Cerebellar nuclear complex (tissue), 1 donor: ENCODE measurements at places on chromosomes 7 and 10.

GRCh38 chr7:11404355-11404754 is 427.6 kb downstream of the THSD7A start:
- no peak for DNase-seq

- no peak for DNase-seq
Measured at GRCh38 chr7:1733206-1733907, 63.3 kb downstream of the ELFN1 start.

- DNase-seq: no peak
Measured at GRCh38 chr7:30989824-30990672, 26.3 kb downstream of the GHRHR start.

GRCh38 chr10:116490028-116490662 is 55.6 kb upstream of the PNLIP start:
- no peak for DNase-seq

- no peak for DNase-seq
Measured at GRCh38 chr10:89942217-89942616, 240.8 kb downstream of the KIF20B start.

GRCh38 chr10:5589661-5590511 is 65.1 kb downstream of the CALML3 start:
- no peak for DNase-seq

DNA sequence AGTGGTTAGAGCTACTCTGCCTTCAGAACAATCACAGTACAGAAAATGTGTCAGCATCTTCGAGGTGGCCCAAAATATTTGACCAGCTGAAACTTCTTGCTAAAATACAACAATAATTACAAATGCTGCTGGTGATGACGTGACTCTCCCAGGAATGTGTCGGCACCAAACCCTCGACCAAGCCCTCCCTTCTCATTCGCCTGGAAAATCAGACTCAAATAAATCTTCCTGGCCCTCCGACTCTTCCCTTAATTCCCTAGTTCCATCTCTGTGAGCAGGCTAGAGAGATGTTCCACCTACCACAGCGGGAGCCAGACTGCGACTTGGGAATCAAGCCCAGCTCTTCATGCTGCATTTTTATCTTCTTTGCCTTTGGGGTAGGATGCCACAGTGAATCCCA is 4.1 kb downstream of the PRSS2 start:
- DNase-seq: no peak

DNA sequence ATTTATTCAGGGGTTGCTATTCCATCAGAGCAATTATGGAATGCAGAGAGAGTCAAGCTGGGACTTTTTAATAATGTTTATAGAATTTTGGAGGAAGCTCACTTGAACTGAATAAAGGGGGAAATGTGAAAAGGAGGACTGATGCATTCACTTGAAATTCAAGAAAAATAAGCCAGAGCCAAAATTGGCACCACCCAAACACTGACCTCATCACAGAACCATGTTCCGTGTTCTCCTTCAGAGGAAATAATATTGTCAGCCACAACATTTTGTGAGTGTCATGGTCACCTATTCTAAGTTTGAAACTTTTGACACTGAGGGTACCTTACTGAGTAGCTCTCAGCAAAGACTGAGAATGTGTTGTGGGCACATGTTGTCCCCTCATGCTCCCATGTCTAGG is 207.0 kb downstream of the ANK3 start:
- no peak for DNase-seq

GRCh38 chr10:79399223-79399831 is 46.1 kb downstream of the ZCCHC24 start:
- DNase-seq: no peak

DNA sequence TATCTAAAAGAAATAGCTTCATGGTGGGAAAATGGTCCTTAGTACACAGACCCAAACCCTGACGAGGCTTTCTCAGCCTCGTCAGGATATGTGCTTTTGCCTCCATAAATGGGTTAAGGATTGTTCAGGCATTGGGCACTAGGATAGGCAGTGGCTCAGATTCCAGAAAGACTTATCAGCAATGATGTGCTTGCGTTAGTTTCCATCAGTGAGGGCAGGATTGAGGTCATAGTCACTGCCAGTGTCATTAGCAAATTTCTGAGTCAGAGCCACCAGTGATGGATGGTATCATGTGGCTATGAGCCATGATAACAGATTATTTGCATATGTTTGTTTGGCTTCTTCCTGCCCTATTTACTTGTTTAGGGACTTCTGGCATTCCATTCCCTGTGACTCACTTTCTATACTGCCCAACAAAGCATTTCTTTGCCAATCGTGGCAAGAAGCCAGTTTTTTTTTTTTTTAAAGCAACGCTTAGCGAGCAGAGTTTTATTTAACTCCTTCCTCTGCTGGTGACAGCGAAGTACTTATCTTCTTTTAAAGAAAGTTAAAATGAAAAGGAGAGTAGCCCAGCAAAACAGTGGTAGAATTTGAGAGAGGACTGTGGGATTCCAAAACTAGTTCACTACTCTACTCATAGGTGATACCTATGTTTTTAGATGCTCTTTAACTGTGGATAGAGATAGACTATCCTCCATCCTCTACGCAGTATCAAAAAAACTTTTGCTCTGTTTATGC is 44.4 kb downstream of the MYPN start:
- no peak for DNase-seq

DNA sequence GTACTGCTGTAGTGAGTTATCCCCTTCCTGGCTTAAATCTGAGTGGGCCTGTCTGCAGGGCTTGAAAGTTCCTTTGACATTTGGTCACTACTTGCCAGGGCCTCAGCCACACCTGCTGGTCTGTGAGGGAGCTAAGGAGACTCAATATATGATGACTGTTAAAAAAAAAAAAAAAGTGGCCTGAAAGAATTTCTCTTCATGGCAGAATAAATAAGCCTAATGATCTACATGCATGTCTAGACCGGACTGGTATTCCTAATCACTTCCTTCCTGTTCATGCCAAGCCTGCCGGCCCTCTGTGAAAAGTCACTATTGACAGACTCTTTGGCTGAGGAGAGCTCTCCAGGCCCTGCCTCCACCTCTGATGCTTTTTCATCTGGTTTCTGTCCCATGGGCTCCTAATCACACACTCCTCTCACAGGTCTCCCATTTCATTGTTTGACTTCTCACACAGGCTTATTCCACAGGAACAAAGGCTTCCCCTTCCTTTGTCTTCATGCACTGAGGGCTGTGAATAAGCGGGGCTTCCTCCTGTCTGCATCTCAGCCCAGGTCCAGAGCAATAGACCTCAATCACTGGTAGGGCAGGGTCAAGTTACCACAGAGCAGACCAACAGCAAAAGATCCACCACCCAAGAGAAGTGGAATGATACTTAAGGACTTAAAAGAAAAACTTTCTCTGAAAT is 99.1 kb upstream of the SEC61G start:
- no peak for DNase-seq

DNA sequence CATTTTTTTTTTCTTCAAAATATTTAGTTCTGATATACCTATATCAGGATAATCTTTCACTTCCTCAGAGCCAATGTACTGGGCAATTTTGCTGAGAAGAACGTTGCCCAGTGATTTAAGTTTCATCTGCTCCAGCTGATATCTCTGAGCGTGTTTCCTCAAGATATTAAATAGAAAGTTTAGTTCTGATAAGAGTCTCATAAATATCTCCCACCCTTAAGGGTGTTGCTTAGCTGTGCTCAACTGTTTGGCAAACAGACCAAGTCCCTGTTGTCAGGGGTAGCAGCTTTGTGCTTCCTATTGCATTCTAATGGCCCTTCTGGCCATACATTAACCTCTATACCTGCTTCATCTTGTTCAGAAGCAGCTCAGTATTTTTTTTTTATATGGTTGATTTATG is 84.7 kb upstream of the GPR141 start:
- DNase-seq: no peak

- no peak for DNase-seq
Measured at GRCh38 chr10:86673216-86673826, 5.0 kb downstream of the LDB3 start.

DNA sequence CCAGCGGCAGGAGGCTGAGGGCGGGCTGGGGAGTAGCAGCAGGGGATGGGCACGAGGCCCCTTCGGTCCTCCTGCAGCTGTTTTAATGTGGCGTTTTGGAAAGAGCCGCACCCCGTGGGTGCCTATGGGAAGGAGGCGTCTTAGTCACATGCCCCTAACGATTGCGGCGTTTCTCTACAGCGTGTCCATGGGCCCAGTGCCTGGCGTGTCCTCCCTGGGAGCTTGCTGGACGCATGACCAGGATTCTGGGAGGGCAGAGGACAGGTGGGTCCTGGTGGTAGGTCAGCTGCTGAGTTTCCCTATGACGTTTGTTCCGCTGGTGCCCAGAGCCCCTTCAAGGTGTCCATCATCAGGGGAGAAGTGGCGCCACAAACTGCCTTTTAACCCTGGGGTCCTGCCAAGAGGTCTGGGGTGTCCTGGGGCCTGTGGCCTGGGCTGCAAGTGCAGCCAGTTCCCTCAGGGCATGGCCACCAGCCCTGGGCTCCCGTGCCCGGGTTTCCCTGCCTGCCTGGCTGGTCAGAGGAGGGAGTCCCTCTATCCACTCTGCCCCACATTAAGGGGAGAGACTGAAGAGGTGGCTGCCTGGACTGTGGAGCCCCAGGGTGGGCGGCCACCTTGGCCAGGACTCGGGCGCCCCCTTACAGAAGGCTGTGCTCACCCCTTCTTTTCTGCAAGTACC is 48.7 kb downstream of the PWWP2B start:
- no peak for DNase-seq

DNA sequence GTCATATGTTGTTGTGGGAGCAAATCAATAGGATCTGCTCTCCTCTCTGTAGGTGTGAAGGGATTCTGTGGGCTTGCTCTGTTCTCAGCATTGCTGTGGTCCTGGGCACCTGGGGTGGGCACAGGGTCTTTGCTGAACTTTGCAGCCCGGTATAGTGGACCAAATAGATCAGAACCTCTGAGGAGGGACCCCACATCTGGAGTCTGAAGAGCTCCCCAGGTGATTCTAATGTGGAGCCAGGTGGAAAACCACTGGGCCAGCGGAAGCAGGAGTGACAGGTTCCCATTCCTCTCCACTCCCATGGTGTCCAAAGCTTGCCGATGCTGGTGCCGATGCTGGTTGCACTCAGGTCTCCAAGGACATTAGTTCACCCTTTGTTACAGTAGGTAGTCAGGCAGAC is 257.2 kb downstream of the GLRX3 start:
- no peak for DNase-seq

DNA sequence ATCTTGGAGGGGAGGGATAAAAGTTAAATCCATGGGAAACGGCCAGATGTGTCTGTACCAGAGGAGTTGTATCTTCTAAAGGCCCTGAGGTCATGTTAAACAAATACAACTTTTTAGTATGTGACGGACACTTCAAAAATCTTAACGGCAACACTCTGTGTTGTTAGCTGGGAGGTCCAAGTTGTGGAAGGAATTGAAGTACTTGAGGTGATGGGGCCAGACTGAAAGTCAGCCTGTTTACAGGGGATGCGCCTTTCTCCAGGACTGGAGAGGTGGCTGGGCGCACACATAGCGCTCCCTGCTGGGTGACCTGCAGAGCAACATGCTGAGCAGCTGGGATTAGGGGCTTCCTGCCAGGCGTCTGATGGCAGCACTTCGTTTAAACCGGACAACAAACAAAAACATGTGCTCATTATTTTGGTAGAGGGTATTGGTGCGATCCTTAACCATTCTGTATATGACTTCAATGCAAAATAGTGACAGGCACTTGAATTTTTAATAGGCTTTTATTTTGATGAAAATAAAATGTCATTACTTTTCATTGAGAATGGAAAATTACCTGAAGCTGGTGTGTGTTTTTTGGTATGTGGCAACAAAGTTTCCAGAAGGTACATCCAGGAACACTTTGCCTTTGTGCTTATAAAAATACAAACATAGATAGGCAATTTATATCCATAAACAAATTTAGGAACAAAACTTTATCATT is 198.2 kb downstream of the MLLT10 start:
- no peak for DNase-seq
